Left ventricle myocardium inferior (tissue), 1 donor: ENCODE measurements at places on chromosomes 4 and X.
A peak's percentile ranks its signal among the peaks of the same experiment; 100 is the strongest.

DNA sequence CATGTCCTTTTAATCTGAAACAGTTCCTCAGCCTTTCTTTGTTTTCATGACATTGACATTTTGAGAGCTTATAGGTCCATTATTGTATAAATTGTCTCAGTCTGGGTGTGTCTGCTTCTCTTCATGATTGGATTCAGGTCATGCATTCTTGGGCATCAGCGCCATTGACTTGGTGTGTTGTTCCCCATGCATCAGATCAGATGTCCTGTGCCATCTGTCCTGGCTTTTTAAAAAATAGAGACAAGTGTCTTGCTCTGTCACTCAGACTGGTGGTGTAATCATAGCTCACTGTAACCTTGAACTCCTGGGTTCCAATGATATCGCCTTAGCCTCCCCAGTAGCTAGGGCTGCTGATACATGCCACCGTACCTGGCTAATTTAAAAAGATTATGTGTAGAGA is 55.7 kb downstream of the TBC1D14 start:
- DNase-seq, result no peak

GRCh38 chr4:8702020-8702495 is 109.5 kb downstream of the CPZ start:
- DNase-seq, result no peak

DNA sequence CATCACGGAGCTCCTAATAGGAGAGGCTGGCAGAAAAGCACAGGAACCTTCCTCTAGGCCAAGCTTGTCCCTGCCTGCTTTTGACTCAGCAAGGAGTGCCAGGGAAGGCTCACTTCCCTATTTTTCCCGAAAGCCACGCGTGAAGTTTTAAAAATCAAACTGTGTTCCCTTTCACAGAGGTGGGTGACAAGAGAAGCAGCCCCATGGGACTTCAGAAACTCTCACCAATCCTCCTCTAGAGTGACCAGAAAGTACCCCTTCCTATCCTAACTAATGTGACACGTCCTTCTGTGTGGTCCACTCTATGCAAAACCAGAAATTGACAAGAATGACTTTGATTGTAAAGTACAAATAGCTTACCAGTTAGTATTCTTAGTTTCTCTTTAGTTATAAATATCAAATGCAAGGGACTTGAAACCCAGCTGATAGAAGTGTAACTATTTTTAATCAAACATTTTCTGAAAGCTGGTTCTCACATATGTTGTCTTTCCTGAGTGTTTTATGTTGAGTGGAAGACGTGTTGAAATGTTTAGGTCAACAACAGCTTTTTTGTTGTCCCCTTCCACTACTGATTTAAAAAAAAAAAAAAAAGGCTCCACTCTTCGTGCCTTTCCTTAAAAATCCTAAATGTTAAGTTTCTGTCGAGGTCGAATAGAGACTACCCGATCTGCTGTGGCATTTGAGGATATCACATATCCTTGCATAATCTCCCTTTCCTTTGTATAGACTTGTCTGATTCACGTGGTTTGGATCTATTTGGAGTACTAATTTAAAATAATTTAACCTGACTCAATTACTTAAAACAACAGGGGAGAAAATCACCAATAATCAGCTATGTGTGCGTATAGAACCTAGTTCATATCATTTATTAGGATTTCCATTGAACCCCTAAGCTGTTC is 42.1 kb downstream of the NFKB1 start:
- no peak for DNase-seq

DNA sequence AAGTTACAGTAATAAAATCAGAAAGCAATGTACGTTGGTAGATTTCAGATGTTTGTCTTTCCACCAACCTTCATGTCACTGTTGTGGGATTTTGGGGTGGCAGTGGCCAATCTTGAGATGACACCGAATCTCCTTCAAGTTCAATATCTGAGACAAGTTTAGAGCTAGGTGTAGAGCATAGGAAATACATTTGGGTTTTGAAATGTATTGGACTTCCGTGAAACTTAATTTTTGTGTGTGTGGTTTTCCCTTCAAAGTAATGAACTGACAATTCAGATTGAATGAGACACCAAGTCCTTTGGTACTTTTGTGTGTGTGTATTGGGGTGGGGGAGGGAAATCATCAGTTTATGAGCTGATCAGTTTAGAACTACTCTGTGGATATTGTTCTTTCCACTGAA is 1.8 kb downstream of the WDR44 start:
- DNase-seq, result no peak

DNA sequence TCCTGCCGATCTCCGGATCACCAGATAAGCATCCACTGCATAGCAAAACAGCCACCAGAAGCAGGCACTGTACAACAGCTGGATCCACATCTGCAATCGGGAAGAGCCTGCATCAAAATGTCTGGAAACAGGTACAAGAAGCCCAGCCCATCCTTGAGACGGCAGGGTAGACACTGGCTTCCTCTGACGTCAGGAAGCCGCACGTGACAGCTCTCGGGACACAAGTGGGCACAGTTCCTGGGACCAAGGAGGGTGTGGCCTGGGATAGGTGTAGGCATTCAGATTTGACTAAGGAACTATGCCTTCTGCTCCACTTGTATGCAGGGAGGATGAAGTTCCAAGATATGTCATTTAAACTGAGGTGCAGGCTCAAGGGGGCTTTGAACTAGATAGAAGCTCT is 6.3 kb downstream of the GPR143 start:
- DNase-seq, result no peak

- no peak for DNase-seq
Measured at GRCh38 chr4:36189511-36190226, 54.6 kb downstream of the ARAP2 start.

DNA sequence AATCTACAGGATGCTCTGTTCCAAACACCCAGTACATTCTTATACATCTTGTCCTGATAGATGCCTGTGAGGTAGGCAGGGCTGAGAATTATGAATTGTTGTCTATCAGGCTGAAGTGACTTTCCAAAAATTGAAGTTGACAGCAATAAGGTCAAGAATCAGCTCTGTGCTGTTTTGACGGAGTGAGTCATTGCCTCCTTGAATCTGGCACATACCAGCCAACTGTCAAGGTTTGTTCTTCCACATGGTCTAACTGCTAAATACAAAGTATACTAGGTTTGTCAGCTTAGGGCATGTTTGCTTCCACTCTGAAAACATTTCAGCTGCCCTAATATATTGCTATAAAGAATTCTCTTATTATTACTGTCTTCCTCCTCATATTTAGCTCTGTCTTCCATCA is 32.3 kb downstream of the SH3RF1 start:
- DNase-seq, result no peak

- DNase-seq, result no peak
Measured at GRCh38 chr4:176438401-176438800, 118.6 kb downstream of the SPCS3 start.

GRCh38 chr4:63790377-63790776 is 618.9 kb downstream of the TECRL start:
- no peak for DNase-seq

DNA sequence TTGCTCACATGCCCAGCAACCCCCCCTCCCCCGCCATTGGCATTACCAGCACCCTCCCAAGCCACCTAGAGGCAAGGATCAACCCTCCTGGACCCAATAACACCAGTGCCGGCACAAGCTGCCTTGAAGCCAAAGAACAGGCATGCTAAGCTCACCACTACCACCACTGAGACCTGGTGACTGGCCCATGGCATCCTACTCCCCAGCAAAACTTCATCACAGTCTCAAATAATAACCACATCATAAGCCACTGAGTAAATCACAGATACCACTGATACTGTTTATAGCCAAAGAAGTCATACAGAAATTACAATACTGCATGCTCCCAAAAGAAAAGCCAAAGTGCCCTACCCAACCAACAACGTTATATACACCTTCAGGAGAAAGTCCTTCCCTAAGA is 73.6 kb upstream of the RPL34 start:
- no peak for DNase-seq

- no peak for DNase-seq
Measured at GRCh38 chr4:7439699-7440098, 5.0 kb upstream of the PSAPL1 start.

- peak; percentile 48 for DNase-seq
Measured at GRCh38 chrX:129653181-129653970, 1.4 kb downstream of the APLN start.

- DNase-seq, result peak; percentile 53
Measured at GRCh38 chrX:115449742-115450141, 111.2 kb upstream of the PLS3 start.

DNA sequence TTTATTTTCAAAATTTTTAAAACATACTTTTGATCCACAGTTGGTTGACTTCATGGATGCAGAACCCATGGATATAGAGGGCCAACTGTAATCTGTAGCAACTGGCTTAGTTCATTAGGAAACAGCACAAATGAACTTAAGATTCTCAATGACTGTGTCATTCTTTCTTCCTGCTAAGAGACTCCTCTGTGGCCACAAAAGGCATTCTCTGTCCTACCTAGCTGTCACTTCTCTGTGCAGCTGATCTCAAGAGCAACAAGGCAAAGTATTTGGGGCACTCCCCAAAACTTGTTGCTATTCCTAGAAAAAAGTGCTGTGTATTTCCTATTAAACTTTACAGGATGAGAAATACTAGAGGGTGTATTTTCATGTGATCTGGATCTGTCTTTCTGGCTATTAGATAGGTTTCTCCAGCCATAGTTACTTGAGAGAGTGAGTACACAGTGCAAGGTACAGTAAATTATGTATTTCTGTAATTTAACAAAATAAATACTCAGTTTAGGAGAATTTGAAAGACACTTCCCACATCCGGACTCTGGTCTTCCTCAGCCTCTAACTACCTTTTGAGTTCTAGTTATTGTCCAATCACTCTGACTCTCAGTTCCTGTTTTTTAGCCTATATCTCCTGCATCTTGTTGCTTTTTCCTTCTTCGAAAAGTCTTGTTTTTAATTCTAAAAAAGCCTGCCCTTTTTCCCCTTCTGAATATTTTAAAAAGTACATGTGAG is 21.8 kb downstream of the TLR2 start:
- DNase-seq, result no peak

DNA sequence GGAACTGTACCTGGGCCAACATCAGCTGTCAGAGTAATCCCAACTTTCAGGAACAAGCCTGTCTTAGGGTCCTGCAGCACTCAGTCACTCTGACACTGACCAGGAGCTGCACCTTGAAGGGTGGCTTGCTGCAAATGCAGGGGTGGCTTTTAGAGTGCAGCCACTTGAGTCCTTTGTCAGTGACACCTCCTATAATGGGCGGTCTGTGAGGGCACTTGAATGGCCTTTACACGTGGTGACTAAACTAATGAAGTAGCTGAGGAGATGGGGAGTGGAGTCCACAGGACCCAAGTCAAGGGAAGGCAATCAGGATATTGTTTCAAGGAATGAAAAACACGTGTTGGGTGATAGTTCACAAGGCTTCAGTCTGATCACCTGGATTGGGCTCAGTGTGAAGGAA is 11.1 kb upstream of the LNX1 start:
- no peak for DNase-seq

GRCh38 chr4:101348995-101349800 is 1.9 kb upstream of the PPP3CA start:
- peak; percentile 48 for DNase-seq

GRCh38 chr4:51858605-51859202 is 15.8 kb downstream of the DCUN1D4 start:
- DNase-seq, result no peak
